ENCODE measurements at places on chromosomes 5 and 9.

- DNase-seq = no peak
Observed at GRCh38 chr5:116506488-116506887, 68.1 kb downstream of the SEMA6A start.

DNA sequence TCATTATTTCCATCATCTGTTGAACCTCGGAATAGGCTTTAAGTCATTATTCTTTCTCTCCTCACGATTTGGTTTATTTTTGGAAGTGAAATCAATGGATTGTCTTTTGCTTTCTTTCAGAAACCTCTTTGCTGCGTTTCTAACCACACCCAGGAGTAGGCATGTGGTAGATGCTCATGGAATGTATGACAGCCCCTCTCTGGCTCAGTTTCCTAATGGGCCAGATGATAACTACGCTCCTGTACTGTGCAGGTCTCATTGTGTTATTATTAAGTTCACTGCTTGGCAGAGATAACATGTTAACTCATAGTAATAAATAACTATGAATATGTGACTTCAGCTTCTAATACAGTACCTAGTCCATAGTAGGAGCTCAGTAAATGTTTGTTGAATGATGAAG is 175.5 kb upstream of the KLF4 start:
- no peak for DNase-seq

DNA sequence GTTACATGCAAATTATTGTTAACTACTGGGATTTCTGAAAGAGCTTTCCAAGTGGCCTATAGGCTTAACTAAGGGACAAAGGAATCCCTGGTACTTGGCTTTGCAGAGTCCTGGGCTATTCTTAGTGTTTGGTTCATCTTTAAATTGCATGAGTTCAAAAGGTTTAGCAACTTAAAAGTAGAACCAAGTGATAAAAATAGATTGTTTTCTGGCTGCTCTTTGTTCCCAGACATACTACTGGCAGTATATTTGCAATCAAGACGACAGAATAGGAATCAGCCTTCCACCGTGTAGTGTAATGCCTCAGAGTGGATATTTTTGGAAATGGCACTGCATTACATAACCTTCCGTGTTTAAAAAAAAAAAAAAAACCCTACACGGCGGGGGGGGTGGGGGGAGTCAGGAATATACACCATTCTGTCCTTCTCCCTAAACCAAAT is 1.0 kb downstream of the NREP start:
- DNase-seq = no peak

DNA sequence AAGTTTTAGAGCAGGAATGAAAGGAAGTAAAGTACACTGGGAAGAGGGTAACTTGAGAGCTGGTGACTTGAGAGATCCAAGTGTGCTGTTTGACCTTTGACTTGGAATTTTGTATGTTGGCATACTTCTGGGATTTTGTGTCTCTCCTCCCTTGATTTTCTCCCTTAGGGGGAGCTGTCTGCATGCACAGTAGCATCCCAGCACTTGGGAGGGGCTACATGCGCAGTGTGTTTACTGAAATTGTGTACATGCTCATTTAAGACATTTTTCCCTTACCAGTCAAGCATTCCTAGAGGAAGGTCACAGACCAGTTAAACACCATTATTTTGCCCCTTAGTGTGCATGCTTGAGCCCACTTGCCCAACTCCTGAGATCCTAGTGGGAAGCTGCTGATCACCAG is 120.1 kb downstream of the ZNF622 start:
- no peak for DNase-seq

DNA sequence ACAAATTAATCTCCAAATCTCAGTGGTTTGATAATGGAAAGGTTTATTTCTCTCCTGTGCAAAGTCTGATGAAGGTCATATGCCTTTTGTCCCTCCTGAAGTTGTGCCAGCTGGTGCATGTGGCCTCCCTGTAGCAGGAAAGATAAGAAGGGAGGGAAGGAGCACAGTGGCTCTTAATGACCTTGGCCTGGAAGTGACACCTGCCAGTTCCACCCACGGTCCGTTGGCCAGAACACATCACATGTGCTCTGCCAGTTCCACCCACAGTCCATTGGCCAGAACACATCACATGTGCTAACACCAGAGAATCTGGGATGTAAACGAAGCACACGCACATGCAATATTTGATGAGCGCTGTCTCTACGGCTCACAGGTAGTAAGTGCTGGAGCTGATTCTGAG is 130.9 kb downstream of the DOCK2 start:
- DNase-seq = no peak
